Activated CD8-positive, alpha-beta memory T cell treated with anti-CD3 and anti-CD28 coated beads for 4 hours (primary cell): ENCODE measurements at places on chromosomes 12 and 14.

DNA sequence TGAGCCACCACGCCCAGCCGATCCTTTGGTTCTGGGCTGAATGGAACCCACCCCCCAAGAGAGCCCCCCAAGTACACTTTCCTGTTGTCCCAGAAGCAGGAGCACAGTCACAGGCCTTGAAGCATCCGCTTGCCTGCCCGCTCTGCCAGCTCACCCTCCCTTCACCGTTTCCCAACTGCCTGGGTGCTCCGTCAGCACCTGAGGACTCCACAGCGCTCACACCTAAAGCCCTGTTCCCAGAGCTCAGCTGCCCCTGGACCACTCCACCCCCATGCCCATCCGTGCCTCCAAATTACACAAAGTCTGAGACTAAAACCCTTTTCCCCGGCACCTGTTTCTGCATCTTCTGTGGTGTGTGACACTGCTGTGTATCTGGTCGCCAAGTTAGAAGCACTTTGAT lies 44.3 kb upstream of the TRAF3 start:
- no peak for DNase-seq

DNA sequence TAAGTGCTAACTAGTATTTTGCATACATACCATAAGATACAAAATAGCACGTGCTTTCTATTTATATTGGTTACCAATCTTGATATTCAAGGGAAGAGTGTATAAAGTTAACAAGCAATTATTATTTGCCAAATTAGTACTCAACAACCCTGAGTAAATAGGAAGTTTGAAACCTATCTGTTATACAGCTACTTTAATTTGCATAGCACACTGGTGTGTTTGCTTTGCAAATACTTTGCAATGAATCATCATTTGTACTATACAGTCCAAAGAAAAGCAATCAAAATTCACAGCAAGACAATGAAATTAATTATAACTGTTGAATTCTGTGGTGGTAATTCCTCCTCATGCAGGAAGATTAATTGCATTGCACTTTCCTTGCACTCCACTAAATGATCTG lies 469.1 kb downstream of the PRKD1 start:
- no peak for DNase-seq

DNA sequence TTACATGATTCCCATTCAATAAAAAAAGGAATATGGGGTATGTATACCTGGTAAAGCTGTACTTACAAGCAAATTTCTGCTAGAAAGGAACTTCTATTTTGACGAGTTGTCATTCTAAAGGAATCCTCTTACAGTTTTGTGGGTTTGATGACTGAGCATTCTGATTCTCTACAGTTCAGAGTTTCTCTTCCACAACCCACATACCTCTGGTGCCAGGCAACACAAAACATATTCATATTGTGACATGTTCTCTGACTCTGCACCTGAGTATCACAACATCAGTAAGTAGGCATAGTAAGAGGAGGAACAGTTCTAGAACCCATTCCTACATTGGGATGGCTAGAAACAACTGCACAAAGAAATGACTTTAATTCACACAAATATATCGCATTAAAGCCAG lies 636.6 kb downstream of the MED13L start:
- no peak for DNase-seq

- DNase-seq: no peak
Measured at GRCh38 chr14:47276931-47277330, 398.5 kb downstream of the MDGA2 start.

DNA sequence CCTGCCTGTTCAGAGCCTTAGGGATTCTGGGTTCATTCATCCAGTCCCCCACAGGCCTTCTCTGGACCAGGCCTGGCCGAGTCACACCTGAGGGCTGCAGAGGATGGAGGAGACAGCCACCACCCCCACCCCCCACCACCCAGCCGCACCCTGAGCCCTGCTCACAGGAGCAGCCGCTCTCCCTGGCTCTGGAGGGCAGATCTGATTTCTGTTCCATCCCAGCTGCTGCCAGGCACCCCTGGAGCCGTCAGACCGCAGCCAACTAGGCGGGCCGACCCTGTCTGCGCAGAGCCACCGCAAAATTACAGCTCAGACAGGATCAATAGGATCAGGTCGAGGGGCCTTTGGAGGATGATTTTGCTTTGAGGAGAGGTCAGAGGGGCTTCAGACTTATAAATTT lies 154.6 kb upstream of the MYL2 start:
- no peak for DNase-seq

- no peak for DNase-seq
Measured at GRCh38 chr12:89059721-89060541, 292.4 kb downstream of the DUSP6 start.

DNA sequence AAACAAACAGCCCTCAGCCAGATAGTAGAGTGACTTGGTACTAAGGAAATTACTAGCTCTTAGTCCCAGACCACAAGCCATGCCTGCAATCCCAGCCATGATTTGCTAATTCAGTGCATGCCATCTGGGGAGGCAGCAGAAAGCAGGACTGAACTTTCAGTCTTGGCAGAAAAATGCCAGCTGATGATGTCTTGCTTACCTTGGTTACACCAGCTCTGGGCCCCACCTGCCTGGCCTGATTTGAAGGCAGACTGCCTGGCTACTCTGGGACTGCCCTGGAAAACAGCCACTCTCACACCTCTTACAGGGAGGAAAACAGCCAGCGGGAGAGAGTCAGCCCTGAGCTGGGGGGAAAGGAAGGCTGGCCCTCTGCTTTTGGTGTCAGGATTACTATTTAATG lies 4.6 kb upstream of the UNC119B start:
- no peak for DNase-seq

GRCh38 chr12:110246636-110247339 lies 34.3 kb upstream of the ATP2A2 start:
- no peak for DNase-seq

GRCh38 chr14:50758945-50759344 lies 72.0 kb downstream of the NIN start:
- DNase-seq: no peak

DNA sequence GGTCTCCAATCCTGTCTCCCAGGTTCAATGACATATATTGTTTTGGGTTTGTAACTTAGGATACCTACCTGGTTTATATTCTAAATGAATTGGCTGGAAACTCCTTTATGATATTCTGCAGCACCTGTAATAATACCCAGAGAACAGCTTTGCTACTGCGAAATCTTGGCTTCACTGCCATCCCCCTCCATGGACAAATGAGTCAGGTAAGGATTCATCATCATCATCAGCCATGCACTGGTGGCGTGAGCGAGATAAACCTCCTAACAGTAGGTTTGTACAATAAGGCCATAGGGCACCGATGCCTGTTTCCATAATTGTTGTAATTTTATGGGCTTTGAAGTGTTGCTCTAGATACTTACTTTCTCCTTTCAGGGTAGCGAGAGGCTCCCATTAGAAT lies 10.7 kb downstream of the DDX47 start:
- no peak for DNase-seq

DNA sequence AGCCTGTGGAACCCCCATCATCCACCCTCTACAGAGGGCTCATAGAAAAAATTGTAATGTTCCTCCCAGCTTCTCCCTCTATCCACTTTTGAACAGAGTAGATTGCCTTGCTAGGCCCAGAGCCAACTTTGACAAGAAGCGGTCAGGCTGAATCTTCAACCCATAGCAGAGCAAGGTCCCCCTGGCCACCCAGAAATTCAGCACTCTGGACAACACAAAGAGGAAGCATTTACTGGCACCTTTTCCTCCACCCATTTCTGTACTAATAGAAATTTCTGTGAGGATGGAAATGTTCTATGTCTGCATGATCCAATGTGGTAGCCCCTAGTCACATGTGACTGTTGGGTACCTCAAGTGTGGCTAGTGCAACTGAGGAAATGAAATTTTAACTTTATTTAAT lies 42.7 kb upstream of the OXA1L start:
- DNase-seq: no peak

- no peak for DNase-seq
Measured at GRCh38 chr12:93020631-93021597, 91.8 kb upstream of the EEA1 start.

- no peak for DNase-seq
Measured at GRCh38 chr12:78037707-78038106, 207.0 kb downstream of the NAV3 start.

GRCh38 chr14:60133487-60133886 lies 31.7 kb downstream of the DHRS7 start:
- DNase-seq: no peak

DNA sequence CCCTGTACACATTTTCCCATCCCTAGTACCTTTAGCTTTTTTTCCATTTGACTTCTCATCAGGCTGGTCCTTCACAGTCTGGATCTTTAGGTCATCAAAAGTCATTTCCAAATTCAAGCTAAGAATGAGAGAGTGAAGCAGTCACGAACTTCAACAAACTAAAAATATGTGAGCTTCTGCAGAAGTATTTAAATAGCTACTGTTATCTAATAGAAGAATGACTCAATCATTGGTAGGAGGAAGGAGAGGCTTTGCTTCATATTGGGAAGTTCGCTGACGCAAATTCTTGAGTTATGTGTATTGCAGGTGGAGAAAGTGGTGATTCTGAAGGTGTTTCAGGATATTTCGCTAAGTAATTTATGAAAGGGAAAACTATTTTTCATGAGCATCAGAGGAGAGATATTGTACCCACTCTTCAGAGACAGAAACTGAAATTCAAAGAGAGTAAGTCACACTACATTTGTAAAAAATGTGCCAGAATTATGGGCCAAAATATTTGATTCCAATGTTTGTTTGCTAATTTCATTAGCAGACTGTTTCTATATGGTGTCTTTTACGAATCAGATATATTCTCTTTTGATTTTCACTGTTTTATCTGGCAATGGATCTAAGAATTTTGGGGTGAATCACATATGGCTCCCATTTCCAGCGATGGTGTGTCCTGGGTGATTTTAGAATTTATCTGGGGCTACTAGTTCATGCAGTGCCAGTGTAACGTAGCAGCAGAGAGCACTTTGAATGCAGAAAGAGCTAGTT lies at the start of gene OLR1:
OLR1 (minus strand) TSS at position 160 of the 756 bp plus-strand sequence; CDS start at position 105, 55 bp downstream.
- no peak for DNase-seq

- no peak for DNase-seq
Measured at GRCh38 chr12:102808412-102808811, 108.6 kb downstream of the PAH start.

DNA sequence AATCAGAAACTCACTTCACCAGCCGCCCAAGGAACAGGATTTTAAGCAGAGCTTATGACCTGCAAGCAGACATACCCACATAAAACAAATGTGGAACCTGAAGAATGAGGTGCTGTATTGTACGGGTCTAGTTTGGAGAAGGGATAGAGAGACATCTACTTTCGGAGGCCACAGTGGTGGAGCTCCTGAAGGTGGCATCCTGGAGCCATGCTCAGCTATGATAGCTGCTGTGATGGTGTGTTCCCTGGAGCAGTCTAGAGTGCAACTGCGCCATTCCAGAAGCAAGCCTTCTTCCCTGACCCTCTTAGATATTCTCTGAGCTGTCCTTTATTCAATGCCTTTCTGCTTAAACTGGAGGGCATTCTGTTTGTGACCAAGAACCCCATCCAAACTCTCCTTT lies 402.6 kb downstream of the FUT8 start:
- no peak for DNase-seq

GRCh38 chr12:81010641-81011040 lies 67.2 kb upstream of the ACSS3 start:
- no peak for DNase-seq

DNA sequence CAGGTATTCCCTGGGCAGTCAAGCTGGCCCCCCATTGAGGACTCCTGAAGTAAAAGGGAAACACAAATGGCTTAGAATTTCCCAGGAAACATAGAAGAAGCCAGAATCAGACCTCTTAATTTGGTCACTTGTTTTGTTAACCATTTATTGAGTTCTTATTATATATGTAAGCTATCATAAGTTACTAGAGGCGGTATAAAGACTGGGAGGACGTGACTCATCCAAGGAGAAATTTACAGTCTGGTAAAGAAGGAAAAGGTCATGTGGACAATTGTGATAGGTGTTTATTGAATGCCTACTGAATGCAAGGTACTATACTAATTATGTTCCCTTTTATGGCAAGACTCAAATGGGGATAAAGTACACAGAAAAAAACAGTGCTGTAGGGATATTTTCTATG lies 146.7 kb downstream of the DYRK2 start:
- DNase-seq: no peak

DNA sequence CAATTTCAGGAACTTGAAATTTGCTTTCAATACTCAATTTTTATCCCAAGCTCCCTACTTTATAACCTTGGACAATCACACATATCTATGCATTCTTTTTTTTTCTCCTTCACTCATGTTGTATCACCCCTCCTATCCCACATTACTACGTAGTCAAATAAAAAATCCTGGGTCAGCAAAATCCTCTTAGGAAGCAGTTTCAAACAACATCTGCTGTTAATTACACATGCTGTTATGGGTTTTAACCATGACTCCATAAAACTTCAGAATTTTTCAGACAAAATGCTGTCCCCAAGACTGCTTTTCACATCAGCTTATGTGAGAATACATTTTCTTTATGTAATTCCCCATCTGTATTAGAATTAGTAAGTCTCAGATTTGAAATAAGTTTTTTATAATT lies 61.7 kb downstream of the LRFN5 start:
- no peak for DNase-seq

GRCh38 chr12:104348994-104349494 lies 45.5 kb downstream of the EID3 start:
- no peak for DNase-seq

GRCh38 chr12:54431911-54432814 lies 13.1 kb upstream of the ITGA5 start:
- no peak for DNase-seq

DNA sequence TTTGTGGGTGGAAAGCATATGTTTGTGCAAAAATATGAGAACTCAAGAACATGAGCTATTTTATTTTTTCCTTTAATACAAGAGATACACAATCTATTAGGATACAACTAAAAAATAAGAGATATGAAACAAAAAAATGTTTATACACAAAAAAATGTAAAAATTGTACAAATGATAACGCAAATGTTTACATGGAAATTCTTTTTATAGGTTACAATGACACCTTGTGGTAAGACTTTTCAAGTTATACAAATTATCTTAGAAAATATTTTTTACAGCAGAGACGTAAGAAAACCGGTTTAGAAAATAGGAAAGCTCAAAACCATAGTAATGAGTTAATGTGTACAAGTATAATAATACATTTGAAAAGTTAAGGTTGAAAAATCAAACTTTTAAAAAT lies 25.5 kb downstream of the CEP83 start:
- no peak for DNase-seq

DNA sequence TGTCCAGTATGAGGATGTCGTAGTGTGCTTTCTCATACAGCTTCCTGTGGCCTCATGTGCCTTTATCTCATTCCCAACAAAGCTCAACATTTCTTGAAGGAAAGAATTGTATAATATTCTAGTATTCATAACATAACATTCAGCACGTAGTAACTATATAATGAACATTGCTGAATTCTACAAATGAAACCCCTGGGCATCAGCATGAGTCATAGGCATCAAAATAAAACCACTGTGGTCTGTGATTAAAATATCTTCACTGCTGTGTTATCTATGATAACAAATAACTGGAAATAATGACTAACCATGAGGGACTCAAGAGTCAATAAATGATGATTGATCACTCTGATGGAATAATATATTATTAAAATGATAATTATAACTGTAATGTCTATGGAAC lies 255.2 kb downstream of the EMP1 start:
- DNase-seq: no peak

- DNase-seq: no peak
Measured at GRCh38 chr14:101064718-101065117, 161.2 kb upstream of the RTL1 start.
